ENCODE measurements at places on chromosomes 13 and 19. TPM values are rescaled to one million over a fixed set of nuclear protein-coding genes. Genes with fewer than 3 reads are reported as not detected.

Gene CKM
- not detected for total RNA-seq

Gene NAPSA
- 0.44 TPM for total RNA-seq

Gene ATP1A3
- total RNA-seq: 11.9 TPM

Gene CRB3
- 4.9 TPM for total RNA-seq

Gene ODAD3
- 0.66 TPM for total RNA-seq

Gene MATK
- total RNA-seq: 22.8 TPM

Gene ZNF524
- total RNA-seq: 11.2 TPM

Gene IGSF23
- total RNA-seq: not detected

Gene THSD8
- total RNA-seq: not detected

Gene CEACAM7
- not detected for total RNA-seq

Gene RAB20
- total RNA-seq: 12.1 TPM

Gene C5AR1
- total RNA-seq: not detected

Gene CCDC70
- not detected for total RNA-seq

Gene KLF2
- total RNA-seq: not detected

Gene PGLYRP2
- total RNA-seq: not detected

Gene CDX2
- 0.04 TPM for total RNA-seq

Gene DENND1C
- total RNA-seq: 0.59 TPM

Gene FFAR3
- total RNA-seq: not detected

Gene ANGPTL8
- total RNA-seq: not detected

Gene CLEC17A
- total RNA-seq: not detected

All from H7 (cell line).